Cerebellar nuclear complex (tissue), 1 donor: ENCODE measurements at places on chromosomes 4 and X.

- no peak for DNase-seq
Observed at GRCh38 chr4:186016796-186017195, 52.2 kb upstream of the TLR3 start.

DNA sequence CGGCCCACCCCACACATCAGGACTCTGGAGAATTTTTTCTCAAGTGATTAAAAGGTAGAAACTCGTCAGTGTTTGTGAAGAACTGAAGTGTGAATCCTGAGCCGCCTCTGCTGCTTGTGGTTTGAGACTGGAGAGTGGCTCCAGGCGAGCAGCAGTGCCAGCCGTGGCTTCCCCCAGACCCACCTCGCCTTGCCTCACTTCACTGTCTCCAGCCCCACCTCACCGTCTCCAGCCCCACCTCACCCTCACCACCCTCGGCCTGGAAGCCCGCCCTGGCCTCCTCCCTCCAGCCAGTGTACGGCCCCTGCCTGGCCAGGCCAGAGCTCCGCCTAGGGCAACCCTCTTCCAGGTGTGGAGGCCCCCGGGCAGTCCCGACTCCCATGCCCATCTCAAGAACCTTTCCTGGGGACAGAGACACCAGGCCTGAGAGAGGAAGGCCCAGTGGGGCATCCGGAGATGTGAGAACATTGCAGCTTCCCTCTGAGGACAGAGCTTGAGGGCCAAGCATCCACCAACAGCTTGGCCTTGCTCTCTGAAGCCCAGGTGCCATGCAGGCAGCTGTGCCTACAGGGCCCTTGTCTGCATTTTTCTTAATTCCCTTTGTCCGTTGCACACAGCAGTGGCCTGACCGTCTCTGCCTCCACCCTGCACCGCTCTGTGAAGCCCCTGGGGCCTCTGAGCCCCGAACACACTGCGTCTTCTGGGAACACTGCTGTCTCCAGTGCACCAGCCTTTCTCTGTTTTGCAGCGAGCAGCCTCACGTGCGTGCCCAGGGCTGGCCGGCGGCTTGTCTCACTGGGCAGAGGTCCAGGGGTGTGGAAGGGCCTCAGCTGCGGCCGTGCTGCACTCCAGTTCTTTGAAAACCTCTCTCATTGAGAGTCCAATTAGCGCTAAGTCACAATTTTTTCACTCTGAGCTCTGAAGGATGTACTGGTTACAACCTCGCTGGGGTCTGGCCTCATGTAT, 13.8 kb downstream of the SH3BP2 start:
- DNase-seq, result no peak

GRCh38 chrX:75084757-75085156, 71.3 kb downstream of the ABCB7 start:
- DNase-seq, result no peak

DNA sequence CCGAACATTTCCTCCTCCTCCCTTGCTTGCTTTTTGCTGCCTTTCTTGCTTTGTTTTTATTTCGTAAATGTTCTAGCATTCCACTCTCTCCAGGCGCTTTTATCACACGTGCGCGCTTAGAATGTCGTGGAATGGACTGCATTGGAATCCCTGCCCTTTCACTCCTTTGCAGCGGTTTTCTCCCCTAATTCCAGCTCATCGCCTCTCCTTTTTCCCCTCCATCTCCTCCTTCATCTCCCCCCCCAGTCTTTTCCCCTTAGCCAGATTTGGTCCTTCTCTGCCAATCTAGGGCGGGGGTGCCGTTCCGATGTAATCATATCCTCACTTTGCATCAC, 579 bp downstream of the OGT start:
- no peak for DNase-seq

GRCh38 chr4:125388613-125389012, 73.9 kb downstream of the FAT4 start:
- DNase-seq, result no peak

DNA sequence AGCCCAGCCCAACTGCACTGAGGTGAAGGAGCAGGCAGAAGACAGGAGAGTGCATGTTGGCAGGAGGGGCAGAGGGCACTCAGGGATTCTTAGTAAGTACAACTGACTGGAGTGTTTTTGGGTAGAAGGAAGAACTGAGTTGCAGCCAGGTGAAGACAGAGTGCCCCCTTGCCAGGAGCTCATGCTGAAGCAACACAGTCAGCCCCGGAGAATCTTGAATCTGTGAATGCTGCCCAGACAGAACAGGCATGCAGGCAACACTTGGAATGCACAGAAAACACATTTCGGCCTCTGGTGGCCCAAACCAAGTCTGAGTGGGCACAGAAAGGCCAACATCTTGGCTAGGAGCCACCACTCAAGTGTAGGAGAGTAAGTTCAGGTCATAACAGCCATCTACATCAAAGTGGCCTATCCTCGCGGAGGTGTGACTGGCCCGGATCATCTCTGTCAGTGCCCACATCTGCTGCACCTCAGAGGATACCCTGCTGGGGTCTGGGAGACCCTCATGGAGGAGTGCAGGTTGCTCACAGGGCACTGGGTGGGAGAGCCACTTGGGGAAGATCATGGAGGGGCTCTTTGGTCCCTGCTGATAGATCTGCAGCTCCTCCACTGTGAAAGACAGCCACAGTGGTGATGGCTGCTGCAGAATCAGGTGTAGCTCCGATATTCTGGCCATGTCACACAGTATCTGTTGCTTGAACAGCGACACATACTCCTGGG, 40.4 kb downstream of the USP11 start:
- DNase-seq, result no peak

- no peak for DNase-seq
Observed at GRCh38 chr4:39706334-39706733, 8.4 kb downstream of the UBE2K start.

GRCh38 chr4:15703439-15703838, 574 bp downstream of the BST1 start:
- no peak for DNase-seq

- no peak for DNase-seq
Observed at GRCh38 chr4:22596409-22596808, 80.5 kb upstream of the ADGRA3 start.

- DNase-seq, result no peak
Observed at GRCh38 chr4:2599304-2599654, 62.8 kb downstream of the FAM193A start.

- no peak for DNase-seq
Observed at GRCh38 chr4:124694306-124694705, 18.2 kb downstream of the ANKRD50 start.

DNA sequence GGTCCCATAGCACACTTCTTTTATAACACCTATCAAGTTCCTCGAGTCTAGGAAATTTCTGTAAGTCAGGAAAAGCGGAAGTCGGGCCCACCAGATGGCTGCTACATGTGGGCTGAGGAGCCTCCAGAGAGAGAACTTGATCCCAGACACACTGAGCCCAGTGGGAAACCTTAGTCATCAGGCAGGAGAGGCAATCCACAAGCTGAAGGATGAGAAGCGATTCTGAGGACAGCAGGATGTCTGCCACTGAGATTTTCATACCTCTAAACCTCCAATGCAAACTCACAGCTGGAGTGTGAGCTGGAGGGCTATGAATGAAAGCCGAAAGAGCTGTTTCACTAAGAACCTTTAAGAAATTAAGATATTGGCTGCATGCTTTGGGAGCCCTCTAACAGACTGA, 52.6 kb upstream of the PDHA1 start:
- DNase-seq, result no peak

GRCh38 chr4:61614231-61614630, 414.1 kb downstream of the ADGRL3 start:
- no peak for DNase-seq

DNA sequence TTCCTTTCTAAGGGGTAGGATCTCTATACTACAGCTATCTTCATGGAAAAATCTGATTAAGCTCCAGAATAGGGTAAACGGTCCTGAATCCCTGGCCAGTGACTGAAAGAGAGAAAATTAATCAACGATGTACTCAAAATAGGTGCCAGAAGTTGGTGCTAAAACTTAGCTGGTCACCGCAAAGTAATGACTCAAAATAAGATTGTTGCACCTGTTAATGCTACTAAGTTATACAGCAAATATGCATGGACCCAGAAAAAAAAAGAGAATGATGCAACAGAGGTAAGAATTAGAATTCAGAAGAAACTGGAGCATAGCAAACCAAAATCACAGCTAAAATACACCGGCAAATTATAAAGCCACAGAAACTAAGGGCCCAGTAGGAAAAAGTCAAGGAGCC, 239.7 kb upstream of the FAM241A start:
- no peak for DNase-seq

DNA sequence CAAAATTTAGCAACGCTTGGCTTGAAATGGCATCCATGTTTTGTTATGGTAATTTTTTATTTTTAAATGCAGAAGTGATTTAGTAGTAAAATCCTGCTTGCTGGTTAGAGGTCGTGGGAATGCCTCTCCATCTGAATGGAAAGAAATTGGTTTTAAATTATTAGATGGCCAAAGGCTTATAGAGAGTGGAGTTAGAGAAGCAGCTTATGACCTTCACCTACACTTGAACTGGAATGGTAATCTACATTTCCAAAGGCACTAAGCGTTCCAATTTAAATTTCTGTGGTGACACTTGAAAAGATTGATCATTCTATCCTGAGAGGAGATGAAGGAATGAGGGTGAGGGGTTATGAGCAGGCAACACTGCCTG, 280.7 kb downstream of the RAPGEF2 start:
- no peak for DNase-seq

GRCh38 chr4:80336582-80336981, 1.1 kb downstream of the CFAP299 start:
- DNase-seq, result no peak

DNA sequence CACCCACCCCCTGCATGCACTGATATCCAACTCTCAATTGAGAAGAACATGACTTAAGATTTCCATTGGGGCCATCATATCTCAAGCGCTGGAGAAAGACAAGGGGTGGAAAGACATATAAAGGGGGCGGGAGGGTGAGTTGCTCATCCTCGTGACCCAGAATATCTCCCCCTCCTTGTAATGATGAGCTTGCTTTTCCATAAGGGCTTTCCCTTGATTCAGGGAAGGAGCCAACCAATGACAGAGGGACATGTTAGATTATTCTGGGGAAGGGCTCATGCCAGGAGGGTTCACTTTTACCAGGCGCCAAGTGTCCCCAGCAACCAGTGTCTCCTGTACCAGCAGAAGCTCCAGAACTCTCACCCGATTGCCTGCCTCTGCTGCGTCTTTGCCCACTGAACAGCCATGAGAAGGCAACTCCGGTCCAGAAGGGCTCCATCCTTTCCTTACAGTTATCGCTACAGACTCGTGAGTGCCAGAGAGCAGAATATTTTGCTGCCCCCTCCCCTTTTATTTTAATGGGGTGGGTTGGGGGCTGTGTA, at the start of gene ATP1B4:
ATP1B4 (plus strand) TSS at position 326 of the 542 bp plus-strand sequence; CDS start at position 406, 80 bp downstream.
- DNase-seq, result no peak

GRCh38 chr4:113756005-113756410, 5.5 kb downstream of the CAMK2D start:
- no peak for DNase-seq

DNA sequence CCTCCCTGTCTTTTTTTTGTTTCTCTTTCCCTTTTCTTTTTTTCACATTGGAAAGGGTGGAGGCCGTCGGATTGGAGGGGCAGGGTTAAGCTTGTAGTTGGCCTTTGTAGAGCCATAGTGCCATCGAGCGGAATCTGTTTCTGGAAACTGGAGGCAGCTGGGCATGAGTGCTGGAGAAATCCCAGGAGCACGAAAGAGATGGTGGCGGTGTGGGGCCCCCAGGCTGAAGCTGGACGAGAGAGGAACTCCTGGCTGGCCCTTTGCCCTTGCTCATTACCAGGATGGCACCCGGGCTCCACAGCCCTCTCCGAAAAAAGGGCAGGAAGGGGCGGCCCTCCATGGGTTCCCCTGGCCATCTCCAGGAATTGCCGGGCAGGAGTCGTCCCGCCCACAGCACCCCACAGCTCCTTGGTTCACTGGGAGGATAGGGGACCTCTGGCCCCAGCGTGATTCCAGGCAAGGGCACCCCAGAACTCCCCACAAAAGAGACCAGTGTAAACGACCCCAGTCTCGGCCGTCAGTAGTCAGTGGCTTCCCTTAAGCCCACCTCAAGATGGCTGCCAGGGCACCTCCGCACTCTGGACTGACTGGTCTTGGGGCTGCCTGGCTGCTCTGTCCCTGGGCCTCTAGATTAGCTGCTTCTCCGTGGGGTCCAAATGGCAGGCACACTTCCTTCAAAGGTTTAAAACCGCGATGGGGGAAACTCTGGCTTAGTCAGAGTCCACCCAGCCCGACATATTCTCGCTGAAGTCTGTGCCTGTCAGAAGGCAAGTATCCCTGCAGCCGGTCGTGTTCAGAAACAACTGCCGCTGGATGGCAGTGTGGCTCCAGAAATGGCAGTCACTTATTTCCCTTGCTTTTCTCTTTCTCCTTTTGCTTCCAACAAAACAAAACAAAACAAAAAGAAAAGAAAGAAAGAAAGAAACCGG, 74.1 kb downstream of the NBDY start:
- DNase-seq, result peak; percentile 75

GRCh38 chr4:36420111-36420679, 138.8 kb downstream of the DTHD1 start:
- DNase-seq, result no peak

DNA sequence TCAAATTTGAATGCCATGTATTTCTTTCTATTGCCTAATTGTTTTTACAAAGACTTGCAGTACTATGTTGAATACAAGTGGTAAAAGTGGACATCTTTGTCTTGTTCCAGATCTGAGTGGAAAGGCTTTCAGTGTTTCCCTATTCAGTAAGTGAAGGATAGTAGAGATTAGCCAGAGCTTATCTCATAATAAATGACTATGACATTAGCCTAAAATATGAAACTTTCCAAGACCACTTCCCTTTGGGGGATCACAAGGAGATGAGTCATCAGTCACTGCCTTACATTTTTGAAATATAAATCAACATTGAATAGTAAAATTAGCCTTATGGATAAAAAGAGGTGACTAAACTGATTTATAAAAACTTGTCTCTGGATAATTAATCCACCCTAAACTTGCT, 554.1 kb upstream of the MAGEB2 start:
- no peak for DNase-seq

DNA sequence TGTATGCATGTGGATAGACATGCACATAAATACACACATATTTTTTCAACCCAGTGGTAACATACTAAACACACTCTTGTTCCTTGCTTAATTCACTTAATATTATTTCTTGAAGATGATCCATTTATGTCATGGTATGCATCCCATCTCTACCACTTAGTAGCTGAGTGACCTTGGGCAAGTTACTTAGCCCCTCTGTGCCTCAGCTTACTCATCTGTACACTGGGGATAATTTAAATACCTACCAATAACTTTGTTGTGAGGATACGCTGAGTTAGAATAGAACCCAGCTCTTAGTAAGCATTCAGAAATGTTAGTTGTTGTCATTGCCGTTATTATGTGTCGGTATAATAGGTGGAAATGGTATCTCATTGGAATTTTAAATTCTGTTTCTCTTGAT, 41.4 kb downstream of the FAM114A1 start:
- DNase-seq, result no peak

GRCh38 chrX:71632923-71633657, 14.8 kb upstream of the CXCR3 start:
- no peak for DNase-seq

DNA sequence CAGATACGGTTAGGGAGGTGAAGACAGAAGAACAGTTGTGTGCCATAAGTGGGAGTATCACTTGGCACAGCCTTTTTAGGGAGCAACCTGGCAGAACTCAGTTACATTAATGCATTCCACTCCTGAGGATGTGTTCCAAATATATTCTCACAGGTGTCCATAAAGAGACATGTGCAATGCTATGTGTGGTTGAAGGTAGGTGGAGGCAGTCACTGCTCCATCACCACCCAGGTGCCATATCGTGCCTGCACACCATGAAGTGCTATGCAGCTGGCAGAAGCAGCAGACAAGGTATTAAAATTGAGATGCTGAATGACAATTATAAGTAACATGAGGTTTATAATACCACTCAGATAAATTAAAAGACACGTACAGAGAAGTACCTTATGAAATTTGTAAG, 248.0 kb upstream of the SFRP2 start:
- no peak for DNase-seq

GRCh38 chr4:76106442-76106841, 31.9 kb downstream of the ART3 start:
- DNase-seq, result no peak
